ENCODE measurements at places on chromosomes 4 and X.

GRCh38 chrX:78923198-78924015 lies 21.8 kb upstream of the P2RY10 start:
- DNase-seq, result no peak

DNA sequence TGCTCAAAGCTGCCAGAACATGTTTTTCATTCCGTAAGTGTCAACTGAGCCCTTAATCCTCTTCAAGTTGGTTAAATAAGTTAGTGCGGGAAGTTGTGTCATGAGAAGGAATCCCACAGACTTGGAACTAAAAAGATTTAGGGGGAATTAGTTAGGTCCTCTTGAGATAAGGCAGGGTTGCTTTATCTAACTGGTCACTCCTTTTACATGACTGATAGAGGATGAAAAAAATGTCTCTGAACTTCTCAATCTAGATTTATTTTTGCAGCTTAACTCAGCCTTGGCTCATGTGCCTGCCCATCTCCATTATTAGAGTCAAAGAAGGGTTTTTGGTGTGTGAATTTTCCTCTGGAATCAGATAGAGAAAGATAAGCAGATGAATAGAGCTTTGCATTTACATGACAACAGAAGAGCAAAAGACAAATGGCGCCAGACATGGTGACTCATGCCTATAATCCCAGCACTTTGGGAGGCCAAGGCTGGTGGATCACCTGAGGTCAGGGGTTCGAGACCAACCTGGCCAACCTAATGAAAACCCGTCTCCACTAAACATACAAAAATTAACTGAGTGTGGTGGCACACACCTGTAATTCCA lies 882.9 kb downstream of the RPA4 start:
- no peak for DNase-seq

DNA sequence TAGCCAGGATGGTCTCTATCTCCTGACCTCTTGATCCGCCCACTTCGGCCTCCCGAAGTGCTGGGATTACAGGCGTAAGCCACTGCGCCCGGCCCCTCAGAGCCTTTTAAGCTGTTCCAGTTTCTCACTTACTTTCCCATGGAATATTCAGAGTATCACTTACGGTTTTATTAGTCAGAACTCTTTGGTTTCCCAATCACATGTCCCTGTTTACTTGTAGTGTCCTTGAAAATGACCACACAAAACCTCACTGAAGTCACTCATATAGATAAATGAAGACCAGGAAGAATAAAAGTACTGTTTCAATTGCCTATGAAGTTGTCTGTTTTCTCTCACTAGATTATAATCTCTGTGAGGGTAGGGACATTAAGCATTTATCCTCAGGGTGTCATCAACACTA lies 217.2 kb upstream of the HCCS start:
- DNase-seq, result no peak

DNA sequence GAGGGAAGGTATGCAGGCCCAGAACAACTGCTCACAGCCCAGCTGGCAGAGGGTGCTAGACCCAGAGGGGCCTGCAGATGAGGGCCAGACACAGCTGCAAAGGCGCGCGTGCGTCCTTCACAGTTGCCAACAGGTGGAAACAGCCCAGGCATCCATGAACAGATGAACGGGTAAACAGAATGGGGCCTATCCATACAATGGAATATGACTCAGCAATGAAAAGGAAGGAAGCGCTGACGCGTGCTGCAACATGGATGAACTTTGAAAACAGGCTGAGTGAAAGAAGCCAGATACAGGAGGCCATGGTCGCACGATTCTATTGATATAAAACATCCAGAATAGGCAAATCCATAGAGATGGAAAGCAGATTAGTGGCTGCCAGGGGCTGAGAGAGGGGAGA lies 83.1 kb upstream of the DDX3X start:
- no peak for DNase-seq

DNA sequence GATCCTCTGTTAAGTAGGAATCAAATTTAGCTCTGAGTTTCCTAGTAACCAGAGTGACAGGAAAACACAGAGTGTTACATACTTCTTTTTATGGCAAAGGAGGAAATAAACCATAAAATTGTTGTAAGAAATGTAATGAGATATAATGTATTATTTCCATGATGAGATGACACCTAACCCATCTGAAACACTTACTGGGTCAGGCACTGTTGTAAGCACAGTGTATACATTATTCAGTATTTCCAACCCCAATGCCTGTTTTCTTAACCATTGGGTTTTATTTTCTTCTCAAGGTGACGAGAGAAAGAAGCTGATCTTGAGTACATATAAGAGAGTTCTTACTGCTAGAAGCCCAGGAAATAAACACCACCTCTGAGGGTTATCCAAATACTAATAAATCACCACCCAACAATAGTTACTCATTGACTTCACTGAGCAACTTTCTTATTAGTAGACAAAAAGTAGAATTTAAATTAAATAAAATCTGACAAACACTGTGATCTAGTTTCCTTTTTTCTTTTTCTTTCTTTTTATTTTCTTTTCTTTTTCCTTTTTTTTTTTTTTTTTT lies 4.2 kb upstream of the ENAM start:
- no peak for DNase-seq

DNA sequence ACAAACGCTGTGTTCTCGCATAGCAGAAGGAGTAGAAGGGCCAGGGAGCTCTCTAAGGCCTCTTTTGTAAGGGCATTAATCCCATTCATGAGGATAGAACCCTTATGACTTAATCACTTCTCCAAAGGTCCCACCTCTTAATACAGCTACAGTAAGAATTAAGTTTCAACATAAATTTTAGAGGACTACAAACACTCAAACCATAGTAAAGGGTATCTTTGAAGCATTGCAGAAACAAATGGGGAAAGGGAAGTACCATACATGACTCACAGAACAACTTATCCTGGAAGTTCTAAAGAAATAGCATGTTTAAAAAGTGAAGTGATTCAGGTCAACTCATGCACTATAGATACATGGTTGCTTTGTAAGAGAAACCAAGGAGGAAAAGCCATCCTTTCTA lies 680.8 kb downstream of the RPA4 start:
- no peak for DNase-seq

DNA sequence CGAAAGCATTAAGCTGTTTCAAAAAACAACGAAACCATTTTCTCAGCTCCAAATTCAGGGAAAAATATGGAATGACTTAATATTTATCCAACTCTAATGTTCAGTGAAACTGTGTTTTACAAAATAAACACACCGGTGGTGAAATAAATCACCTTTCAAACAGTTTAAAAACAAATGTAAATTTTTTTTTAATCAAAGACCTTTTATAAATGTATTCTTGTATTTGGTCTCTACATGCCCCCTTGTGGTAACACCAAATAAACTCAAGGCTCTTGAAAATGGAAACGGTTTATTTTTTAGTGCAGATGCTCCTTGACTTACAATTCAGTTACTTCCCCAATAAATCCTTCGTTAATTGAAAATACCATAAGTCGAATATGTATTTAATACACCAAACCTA lies 45.8 kb upstream of the ITM2A start:
- no peak for DNase-seq

DNA sequence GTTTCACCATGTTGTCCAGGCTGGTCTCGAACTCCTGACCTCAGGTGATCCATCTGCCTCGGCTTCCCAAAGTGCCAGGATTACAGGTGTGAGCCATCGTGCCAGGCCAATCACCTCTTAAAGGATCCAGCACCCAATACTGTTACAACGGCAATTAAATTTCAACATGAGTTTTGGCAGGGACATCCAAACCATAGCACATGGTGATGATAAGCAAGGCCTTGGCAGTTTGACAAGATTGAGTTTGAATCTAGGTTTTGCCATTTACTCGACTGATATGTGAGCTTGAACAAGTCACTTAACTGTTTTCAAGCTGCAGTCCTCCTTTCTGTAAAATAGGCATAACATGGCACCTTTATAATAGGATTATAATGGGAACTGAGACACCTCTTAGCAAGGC lies 84.1 kb downstream of the GPR82 start:
- no peak for DNase-seq

DNA sequence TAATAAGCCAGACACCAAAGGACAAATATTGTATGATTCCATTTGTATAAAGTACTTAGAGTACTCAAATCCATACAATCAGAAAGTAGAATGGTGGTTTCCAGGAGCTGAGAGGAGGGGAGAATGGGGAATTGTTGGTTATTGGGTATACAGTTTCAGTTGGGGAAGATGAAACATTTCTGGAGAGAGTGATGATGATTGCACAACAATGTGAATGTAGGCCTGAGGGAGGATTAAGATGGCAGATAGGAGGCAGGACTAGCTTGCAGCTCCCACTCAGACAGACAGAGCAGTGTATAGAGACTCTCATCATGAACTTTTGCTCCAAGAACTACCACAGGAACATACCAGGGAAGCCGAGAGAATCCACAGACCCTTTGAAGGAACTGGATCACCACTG lies 75.7 kb upstream of the PAK3 start:
- DNase-seq, result no peak

GRCh38 chr4:116515959-116516358 lies 569.4 kb downstream of the TRAM1L1 start:
- DNase-seq, result no peak

- DNase-seq, result no peak
These were observed 107.6 kb upstream of the STK26 start for GRCh38 chrX:131915488-131915887.

GRCh38 chr4:62439051-62439450 lies 1238.9 kb downstream of the ADGRL3 start:
- no peak for DNase-seq

DNA sequence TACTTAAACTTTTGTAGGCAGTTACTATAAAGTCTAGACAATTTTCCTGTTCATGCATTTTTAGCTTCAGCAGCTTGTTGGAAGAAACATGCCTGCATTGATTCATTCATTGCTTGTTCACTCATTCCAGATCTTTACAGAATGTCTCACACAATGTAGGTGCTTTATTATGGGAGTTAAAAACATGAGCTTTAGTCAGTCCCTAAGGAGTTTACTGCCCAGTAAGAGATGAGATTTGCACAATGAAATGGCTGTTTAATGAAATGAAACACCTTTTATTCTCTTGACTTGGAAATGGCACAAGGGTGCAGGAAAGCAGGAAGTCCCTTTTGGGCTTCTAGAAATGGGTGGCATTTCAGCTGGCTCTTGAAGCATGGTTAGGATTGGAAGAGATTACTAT lies 2.9 kb downstream of the NOCT start:
- no peak for DNase-seq

DNA sequence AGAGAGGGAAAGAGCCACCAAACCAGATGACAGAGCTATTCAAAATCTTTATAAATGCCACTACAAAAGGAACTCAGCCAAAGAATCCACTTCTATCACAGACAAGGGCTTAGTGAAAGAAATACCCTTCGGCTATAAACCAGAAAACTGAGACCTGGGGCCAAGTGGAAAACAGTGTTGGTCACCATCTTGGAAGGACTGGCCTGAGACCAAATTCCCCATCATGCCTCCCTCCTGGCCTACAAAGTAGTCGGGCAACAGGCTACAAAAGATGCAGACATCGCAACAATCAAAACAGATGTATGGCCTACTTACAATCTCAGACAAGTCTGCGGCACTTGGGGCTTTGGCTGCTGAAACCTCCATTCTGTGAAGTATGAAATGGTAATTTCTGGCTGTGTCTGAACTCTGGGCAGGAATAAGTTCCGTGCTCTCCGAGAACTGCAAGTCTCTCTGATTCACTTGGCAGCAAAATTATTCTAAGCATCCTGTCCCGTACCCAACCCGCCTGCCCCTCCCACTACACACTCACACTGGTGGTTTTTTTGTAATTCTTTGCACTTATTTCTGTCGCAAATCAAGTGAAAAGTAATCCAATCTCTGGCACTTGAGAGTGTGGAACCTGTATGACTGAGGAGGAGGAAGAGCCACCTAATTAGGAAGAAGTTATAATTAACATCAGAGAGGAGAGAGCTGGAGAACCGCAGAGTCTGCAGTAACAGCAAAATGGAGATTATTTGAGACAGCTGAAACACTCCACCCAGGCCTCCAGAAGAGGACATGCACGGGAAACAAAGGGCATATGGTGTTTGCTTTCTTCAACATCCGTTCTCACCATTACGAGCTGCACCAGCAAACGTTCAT lies 87.8 kb downstream of the SH3KBP1 start:
- no peak for DNase-seq

DNA sequence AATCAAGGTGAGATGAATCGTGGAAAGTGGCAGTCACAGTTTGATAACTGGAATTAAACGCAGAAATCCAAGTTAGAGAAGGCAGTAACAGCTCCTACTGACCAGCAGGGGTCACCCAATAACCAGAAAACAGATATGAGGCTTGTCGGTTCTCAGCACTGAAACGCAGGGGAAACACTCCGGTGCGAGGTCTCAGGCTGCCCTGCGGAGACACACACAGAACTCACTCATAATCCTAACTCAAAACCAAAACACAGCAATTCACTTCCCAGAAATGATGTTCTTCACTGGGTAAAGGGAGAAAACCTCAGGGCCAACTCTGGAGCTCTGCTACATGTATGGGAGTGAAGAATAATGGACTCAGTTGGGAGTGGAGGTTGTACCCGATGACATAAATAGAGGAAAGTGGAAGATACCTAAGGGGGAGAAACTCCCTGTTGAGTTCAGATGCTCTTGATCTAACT lies 384.4 kb downstream of the RAPGEF2 start:
- peak; percentile 48 for DNase-seq

- no peak for DNase-seq
These were observed 6.8 kb upstream of the XAGE3 start for GRCh38 chrX:52874661-52875060.

DNA sequence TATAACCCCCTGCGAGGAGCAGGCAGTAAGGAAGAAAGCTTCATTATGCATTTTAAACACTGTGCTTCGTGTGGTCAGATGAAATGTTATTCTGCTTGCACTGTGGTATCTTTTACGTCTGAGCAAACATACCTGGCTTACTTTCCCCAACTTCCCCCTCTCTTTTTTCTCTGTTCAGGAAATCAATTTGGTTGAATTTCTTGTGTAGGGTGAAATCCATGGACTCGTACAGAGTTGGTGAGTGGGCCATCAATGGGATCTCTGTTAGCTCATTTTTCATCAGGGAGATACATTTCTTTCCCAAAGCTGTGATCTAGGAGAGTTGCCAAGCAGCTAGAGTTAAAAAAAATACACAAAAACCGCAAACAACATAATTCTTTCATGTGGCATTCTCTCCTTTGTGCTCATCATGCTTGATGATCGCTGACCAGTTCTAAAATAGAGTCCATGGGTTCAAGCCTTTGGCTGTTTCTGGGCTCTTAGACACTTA lies 98.5 kb downstream of the FRAS1 start:
- no peak for DNase-seq

- DNase-seq, result no peak
These were observed 36.3 kb downstream of the SNCA start for GRCh38 chr4:89800527-89801103.

- peak; percentile 6 for DNase-seq
These were observed 175.8 kb upstream of the TECRL start for GRCh38 chr4:64584981-64585557.

- DNase-seq, result no peak
These were observed 26.1 kb upstream of the TET2 start for GRCh38 chr4:105120626-105121025.

DNA sequence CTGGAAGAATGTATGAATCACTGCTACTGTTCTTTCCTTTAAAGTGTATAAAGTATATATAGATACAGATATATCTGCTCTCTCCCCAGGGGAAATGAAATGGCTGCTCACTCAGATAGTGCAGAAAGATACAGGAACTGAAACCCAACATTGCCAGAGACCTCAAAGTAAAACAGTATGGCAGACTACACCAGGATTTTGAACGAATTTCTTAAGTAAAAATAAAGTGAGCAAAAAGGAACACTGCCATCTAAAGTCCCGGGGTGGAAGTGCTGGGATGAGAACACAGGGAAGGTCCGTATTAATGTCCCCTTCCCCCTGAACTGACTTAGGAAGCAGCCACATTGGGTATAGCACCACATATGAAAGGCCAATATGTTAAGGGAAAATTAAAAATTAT lies 93.4 kb downstream of the TMA16 start:
- DNase-seq, result no peak

GRCh38 chr4:176546975-176547374 lies 227.2 kb downstream of the SPCS3 start:
- no peak for DNase-seq
